Astrocyte of the spinal cord (primary cell): ENCODE measurements at places on chromosomes 16 and 17.

- DNase-seq = peak; percentile 62
Measured at GRCh38 chr16:87149051-87149450, 168.1 kb downstream of the C16orf95 start.

GRCh38 chr16:62573466-62573865 lies 537.2 kb upstream of the CDH8 start:
- DNase-seq = no peak

GRCh38 chr17:78242024-78242742 lies 10.8 kb downstream of the TMEM235 start:
- no peak for DNase-seq

DNA sequence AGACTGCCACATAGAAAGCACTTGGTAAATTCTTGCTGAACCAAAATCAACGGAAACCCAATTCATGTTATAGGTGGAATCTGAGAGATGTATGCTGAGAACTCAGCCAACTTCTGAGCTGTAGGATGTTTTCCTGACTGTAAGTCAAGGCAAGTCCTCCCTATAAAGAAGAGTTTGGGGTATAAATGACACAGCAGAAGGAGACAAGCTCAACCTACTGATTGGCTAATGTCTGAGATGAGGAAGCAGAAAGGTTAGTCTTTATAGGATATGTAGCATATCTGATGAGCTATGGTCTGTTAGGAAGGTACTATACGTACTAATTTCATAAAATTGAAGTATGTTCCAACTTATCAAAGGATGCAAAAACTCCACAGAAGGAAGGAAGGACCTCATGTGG lies 99.5 kb downstream of the XYLT1 start:
- DNase-seq = no peak

DNA sequence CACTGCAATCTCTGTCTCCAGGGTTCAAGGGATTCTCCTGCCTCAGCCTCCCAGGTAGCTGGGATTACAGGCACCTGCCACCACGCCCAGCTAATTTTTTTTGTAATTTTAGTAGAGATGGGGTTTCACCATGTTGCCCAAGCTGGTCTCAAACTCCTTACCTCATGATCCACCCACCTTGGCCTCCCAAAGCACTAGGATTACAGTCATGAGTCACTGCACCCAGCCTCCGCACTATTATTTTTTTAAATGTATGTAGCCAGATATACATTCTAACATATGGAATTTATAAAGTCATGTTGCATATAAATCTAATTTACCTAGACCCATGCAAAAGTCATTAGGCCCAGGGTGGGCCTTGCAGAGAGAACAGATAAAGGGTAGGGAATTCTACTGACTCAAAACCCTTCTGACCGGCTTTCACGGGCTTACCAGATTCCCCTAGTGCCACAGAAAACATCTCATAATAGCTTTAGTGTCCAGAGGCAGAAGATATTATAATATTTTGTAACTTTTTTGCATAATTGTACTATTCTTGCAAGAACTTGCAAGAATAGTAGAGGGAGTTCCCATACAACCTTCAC lies 20.5 kb upstream of the HELZ start:
- DNase-seq = no peak

- DNase-seq = no peak
Measured at GRCh38 chr17:2704031-2704889, 7.3 kb downstream of the CLUH start.

DNA sequence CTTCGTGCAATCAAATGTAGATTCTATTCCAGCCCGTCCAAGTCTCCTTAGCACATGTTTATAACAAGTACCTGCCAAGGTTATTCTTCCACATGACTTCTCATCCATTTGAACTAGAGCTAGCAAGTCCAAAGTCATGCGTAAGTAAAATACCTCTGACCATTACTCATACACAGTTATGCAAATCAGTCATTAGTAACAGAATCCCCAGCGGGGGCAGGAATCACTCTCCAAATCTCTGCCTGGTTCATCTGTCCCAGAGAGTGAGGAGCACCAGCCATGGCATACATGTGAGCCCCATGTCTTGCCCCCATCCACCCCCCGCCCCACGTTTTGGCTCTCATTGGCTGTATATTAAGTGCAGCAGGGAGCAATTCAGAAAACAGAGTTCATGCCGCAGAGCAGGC lies 27.7 kb downstream of the SRL start:
- peak; percentile 86 for DNase-seq

DNA sequence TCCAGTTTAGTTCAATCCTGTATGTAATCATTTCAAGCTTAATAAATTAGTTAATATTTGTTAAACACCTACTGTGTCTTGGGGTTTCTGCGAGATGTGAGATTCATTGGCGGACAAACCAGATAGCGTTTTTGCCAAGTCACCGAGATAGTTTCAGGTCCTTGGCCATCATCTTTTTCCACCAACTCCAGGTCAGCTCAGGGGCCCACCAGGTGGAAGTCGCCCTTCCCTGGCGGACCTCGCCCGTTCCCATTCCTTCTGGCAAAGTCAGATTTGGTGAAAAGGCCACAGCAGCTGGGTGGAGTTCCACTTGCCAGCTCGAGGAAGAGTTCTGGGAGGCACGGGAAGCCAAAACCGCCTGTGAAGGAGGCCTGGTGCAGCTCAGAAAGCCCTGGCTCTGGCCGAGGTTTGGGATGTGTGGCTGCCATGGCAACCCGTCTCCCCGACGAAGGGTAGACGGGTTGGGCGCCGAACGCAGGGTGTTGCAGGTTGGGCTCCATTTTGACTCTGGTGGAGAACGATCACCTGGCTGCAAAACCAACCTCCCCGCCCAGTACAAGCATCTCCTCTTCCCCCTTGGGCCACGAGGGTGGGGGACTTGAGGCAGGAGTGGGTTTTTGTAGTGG lies 39.5 kb downstream of the CMIP start:
- DNase-seq = no peak

DNA sequence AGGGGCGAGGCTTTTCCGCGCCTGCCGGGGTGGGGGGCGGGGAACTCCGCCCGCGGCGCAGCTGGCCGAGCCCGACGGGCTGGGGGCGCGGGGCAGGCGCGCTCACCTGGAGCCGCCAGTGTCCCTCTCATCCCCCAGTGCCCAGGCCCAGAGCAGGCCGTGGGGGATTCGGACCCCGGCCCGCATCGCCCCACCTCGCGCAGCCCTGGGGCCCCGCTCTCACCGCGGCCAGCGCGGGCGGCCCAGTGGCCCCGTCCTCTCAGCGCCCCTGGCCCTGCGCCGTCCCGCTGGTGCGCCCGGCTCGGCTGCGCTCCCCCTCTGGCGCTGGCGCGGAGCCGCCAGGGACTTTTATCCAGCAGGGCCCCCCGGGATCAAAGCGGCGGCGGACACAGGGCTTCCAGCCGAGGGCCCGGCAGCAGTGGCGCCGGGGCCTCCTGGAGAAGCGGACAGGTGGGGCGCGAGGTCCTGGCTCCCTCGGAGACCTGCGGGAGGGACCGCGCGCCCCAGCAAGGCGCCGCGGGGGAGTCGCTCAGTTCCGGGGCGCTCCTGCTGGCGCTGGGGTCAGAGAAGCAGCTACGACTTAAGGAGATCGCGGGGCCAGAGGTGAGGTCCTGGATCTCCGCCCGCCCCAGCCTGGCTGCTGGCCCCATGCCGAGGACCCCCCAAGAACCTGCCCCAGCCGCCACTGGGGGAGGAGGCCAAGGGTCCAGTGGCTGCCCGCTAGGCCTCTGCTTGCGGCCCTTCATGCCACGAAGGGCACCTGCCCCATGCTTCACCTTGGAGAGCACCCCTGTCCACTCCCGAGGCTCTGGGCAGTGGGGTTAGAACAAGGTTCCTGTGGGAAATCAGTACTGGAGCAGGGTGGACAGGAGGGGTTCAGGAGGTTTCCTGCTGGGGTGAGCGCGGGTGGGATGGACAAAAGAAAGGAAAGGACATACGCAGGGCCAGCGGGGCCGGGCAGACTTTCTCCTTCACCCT lies 823 bp upstream of the NOTUM start:
- no peak for DNase-seq

DNA sequence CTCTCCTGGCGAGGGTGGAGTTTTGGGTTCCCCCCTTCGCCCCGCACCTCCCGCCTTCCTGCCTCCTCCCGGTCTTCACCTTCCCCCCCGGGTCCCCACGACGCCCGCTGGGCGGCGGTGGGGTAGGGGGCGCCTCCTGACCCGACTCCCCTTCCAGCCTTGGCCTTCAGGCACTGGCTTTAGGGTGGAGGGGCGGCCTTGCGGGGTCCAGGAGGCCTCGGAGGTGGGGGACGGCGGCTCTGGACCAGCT lies 2.4 kb downstream of the SLC16A3 start:
- DNase-seq = no peak
